ENCODE measurements at places on chromosomes 7 and 10. TPM values are rescaled to one million over a fixed set of nuclear protein-coding genes. Genes with fewer than 3 reads are reported as not detected.

FOXI2 gene
- total RNA-seq: not detected

TRIM24 gene
- 8.6 TPM for total RNA-seq

LBX1 gene
- total RNA-seq: not detected

LRIT1 gene
- not detected for total RNA-seq

TMEM254 gene
- total RNA-seq: 21.3 TPM

HPS1 gene
- total RNA-seq: 37.8 TPM

KIAA1549 gene
- 8.2 TPM for total RNA-seq

NUTM2E gene
- 0.59 TPM for total RNA-seq

SLC39A12 gene
- not detected for total RNA-seq

CLRN3 gene
- not detected for total RNA-seq

COL17A1 gene
- 2.1 TPM for total RNA-seq

CDC14C gene
- total RNA-seq: not detected

RPEL1 gene
- not detected for total RNA-seq

PRPS1L1 gene
- not detected for total RNA-seq

PRR15 gene
- 2.3 TPM for total RNA-seq

CISD1 gene
- total RNA-seq: 38.1 TPM

ARHGEF35 gene
- 0.26 TPM for total RNA-seq

PLEKHA8 gene
- 3.9 TPM for total RNA-seq

NT5C3A gene
- 46.2 TPM for total RNA-seq

FAM25C gene
- not detected for total RNA-seq

POU6F2 gene
- not detected for total RNA-seq

PHKG1 gene
- 0.21 TPM for total RNA-seq

RPP30 gene
- 45.3 TPM for total RNA-seq

ELAPOR2 gene
- 0.06 TPM for total RNA-seq

NUTM2D gene
- 1.2 TPM for total RNA-seq

PLAU gene
- 123 TPM for total RNA-seq

ACHE gene
- 2.2 TPM for total RNA-seq

MINPP1 gene
- 27.6 TPM for total RNA-seq

UPF2 gene
- total RNA-seq: 16.2 TPM

TFR2 gene
- total RNA-seq: 3.0 TPM

NUTM2B gene
- 0.19 TPM for total RNA-seq

All from A549 treated with RU486 at 1 μM for 4 hours (cell line).